ENCODE measurements at places on chromosomes 3 and 15.
A peak's percentile ranks its signal among the peaks of the same experiment; 100 is the strongest.

- DNase-seq: peak; percentile 60
Measured at GRCh38 chr15:72599855-72600464, 54.5 kb upstream of the GOLGA6B start.

DNA sequence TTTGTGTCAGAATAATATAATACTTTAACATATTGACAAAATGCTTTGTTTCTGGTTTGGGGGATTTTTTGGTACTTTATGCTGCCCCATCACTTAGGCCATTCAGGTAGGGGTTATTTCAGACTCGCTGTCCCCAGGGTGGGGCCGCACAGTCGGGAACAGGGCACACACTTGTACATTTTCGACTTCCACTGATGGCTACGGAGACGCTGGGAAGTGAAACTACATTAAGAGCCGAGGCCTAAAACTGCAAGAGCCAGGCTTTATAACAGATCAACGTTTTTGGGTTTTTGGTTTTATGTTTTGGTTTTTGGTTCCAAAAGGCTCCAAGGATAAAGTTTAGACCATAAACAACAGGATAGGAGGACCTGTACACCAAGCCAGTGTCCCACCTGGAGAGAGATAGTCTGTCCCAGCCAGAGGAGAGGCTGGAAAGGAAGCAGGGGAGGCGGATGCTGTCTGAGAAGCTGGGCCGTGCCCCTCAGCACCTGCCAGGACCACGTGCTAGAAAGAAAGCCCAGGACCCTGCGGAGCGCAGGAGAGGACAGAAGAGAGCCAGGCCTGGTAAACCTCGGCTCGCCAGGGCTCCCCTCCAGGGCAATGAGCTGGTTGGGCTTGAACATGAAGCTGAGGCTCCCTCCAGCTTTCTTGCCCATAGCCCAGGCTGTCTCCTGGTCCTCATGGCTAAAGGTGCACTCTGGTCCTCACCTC is 111.7 kb downstream of the CHSY1 start:
- no peak for DNase-seq

DNA sequence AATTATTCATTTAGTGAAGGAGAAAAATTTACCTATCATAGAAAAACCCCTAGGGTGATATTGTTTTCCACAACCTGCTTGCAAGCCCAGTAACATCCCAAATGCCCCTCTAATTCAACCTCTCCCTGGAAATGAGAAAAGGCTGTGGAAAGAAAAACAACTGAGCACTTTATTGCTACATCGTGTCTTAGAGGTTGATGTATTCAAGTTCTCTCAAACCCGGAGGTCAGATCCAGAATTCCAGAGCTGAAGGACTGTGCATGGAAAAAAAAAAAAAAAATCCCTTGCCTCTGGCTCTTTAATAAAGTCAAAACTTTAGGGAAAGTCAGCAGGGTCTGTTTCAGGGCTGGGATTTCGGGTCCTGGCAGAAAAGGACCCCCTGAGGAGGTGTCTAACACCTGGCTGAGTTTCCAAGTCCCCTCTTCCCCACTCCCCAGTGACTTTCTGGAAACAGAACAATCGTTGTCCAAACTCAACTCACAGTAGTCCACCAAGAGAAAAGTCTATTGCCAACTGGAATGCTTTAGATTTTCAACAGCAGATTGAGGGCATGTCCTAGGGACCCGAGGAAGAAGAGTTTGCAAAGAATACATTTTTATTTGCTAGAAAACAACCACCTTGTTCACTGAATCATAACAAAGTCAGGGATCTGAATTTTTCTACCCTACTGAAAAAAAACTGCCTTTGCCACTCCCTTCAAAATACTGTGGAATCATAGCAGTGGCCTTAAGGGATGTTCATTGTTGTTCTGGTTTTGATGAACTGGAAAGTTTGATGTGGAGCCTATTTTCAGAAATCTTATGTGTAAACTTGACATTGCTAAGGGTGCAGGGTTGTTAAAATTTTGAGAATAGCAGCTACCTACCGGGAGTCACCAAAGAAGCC is 207.5 kb upstream of the ADAMTS9 start:
- no peak for DNase-seq

GRCh38 chr15:90911906-90912769 is 9.0 kb downstream of the MAN2A2 start:
- DNase-seq: no peak

GRCh38 chr15:59828861-59829260 is 139.7 kb upstream of the BNIP2 start:
- no peak for DNase-seq

GRCh38 chr3:30020380-30020779 is 586.0 kb upstream of the TGFBR2 start:
- DNase-seq: no peak

All from A673 (cell line).